ENCODE measurements at places on chromosomes 7 and 10. TPM values are rescaled to one million over a fixed set of nuclear protein-coding genes. Genes with fewer than 3 reads are reported as not detected.

TMEM270 gene
- not detected for total RNA-seq

LBX1 gene
- total RNA-seq, result not detected

FKBP6 gene
- not detected for total RNA-seq

ZNF33A gene
- total RNA-seq, result 14.3 TPM

ITGB1 gene
- total RNA-seq, result 1,331 TPM

ADIRF gene
- total RNA-seq, result 2.3 TPM

GPR85 gene
- total RNA-seq, result 5.0 TPM

PRF1 gene
- not detected for total RNA-seq

CADPS2 gene
- total RNA-seq, result 0.54 TPM

ADAP1 gene
- total RNA-seq, result 2.2 TPM

PTN gene
- total RNA-seq, result 61.7 TPM

ITIH5 gene
- under 0.01 TPM for total RNA-seq

TMEM229A gene
- total RNA-seq, result not detected

STOX1 gene
- total RNA-seq, result 0.18 TPM

MOGAT3 gene
- not detected for total RNA-seq

HMX3 gene
- not detected for total RNA-seq

CYP3A4 gene
- total RNA-seq, result not detected

GPR37 gene
- 9.2 TPM for total RNA-seq

KNDC1 gene
- total RNA-seq, result 0.56 TPM

GRM3 gene
- total RNA-seq, result not detected

VDAC2 gene
- total RNA-seq, result 169 TPM

WDR86 gene
- total RNA-seq, result not detected

Measured in IMR-90 (cell line).